Right ventricle myocardium inferior (tissue), 1 donor: ENCODE measurements at places on chromosomes 11 and 22. TPM values are rescaled to one million over a fixed set of nuclear protein-coding genes. Genes with fewer than 3 reads are reported as not detected.

- DNase-seq: no peak
Observed at GRCh38 chr22:23213581-23214334, 33.4 kb downstream of the BCR start.

SCGB1C1 gene
- total RNA-seq: not detected

DNA sequence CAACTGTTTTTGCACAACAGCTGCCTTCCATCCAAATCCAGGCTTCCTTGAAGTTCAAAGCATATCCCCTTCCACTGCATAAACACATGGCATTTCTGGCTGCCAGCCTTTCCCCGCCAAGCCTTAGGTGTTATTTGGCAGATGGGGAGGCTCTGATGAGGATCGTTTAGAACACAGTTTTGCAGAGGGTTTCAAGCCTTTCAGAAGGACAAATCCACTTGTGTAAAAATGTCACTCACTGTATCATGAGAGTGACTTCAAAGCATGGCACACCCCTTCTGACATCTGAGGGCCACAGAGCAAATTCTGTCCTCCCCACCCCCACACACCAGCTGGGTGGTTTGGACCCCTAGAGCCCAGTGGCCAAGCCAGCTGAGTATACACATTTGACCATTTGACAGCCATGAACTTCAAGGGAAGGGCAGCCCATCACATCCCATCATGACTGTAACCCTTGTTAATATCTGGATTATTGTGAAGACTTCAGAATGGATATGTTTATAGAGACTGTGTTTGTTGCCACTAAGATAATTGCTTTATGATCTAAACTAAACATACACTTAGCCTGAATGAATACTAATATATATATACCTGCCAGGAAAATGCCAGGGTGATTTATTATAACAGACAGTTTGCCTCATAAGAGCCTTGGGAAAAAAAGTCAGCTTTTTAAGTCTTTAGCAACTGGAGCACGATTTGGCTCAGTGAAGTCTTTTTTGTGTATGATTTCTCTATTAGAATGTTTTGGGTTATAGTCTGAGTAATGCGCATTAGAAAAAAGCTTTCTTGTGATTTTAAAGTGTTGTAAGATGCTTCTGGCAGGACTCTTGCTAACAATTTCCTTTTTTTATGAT lies 31.9 kb downstream of the FBLN1 start:
- DNase-seq: peak; percentile 4

GRCh38 chr11:2742611-2743426 lies 43.0 kb upstream of the KCNQ1OT1 start:
- DNase-seq: peak; percentile 60

DNA sequence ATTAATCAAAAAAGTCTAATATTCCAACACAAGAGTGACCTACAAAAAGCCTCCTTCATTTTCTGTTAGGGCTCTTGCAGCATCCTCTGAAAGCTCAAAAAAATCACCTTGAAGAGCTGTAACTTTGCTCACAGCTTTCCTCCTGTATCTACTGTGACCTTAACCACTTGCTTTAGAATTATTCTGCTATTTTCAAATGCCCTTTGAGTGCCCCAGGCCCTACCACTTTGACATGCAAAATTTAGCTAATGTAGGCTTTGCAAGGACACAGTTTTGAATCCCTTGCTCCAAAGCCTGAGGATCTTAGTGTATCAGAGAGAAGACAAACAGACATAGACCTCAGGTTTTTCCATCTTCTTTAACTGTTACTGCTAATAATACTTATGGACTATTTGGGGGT lies 253.1 kb downstream of the LRRC4C start:
- no peak for DNase-seq

HIKESHI gene
- 51.5 TPM for total RNA-seq

GRCh38 chr11:126824035-126824607 lies 176.4 kb downstream of the KIRREL3 start:
- no peak for DNase-seq

DNA sequence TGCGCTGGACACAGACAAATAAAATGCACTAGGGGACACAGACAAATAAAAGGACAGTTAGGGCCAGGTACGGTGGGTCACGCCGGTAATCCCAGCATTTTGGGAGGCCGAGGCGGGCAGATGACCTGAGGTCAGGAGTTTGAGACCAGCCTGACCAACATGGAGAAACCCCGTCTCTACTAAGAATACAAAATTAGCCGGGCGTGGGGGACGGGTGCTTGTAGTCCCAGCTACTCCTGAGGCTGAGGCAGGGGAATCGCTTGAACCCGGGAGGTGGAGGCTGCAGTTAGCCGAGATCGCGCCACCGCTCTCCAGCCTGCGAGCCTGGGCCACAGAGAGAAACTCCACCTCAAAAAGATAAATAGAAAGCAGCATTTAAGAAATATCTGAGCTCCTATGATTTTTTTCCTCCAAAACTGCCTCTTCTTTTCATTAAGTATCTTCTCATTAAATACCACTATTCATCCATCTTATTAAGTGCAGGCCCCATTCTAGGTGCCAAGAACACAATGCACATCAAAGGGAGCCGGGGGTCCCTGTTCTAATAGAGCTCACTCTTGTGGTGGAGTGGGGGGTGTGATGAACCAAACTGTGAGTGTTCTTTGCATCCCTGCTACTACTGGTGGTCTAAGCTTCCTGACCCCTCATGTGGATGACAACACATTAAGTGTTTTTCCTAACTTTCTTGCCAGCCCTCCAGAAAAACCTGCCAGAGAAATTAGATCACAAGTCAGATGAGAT lies 766 bp upstream of the ZNHIT2 start:
- DNase-seq: no peak

TSSK2 gene
- not detected for total RNA-seq

GRCh38 chr11:108112057-108112456 lies 9.3 kb upstream of the ACAT1 start:
- no peak for DNase-seq

DNA sequence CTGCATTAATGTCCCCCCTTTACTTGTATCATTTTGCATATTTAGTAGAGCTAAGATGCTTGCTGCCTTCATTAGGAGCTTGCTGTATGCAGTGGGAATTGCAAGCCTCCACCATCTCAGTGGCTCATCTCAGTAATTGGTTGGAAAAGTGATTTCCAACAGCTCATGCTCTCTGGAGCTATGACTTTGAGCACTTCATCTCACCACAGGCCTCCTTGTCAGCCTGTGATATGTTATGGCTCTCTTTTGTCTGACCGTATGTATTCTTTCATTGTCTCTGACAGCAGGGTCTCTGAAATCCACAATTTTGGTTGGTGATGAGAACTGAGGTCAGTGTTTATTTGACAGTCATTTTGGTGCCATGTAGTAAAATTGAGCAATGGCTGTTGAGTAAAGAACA lies 345.1 kb downstream of the FAT3 start:
- DNase-seq: no peak

RIBC2 gene
- total RNA-seq: 0.51 TPM

- DNase-seq: no peak
Observed at GRCh38 chr22:31247726-31248125, 35.6 kb downstream of the LIMK2 start.

CNTF gene
- 0.70 TPM for total RNA-seq

LRRC74B gene
- not detected for total RNA-seq

GRCh38 chr22:40592352-40593113 lies 44.0 kb downstream of the MRTFA start:
- no peak for DNase-seq

ELMOD1 gene
- 0.41 TPM for total RNA-seq

DNA sequence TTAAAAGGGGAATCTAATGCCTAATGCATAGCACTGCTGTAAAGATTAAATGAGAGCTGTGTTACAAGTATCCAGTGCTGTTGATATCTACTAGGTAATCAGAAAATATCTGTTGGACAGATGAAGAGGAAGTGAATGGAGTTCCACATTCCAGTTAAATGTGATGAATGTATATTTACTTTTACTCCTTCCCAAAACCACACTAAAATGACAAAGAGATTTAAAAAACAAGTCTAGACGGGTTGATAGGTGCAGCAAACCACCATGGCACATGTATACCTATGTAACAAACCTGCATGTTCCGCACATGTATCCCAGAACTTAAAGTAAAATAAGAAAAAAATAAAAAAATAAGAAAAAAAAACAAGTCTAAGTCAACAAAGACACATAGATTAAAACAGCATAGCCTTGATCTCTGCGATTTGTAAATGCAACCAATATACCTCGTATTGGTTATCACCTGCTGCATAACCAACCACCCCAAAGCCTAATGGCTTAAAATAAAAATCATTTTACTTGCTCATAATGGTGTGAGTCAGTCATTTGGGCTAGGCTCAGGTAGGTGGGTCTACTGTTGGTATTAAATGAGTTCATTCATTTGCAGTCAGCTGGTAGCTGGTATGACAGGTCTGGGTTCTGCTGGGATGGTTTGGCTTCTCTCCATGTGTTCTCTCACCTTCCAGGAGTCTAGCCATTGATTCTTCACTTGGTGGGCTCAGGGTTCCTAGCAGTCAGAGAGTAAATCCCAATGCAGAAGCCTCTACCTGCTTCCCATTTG lies 39.7 kb upstream of the SLC6A5 start:
- no peak for DNase-seq

SLC5A1 gene
- total RNA-seq: 213 TPM

DNA sequence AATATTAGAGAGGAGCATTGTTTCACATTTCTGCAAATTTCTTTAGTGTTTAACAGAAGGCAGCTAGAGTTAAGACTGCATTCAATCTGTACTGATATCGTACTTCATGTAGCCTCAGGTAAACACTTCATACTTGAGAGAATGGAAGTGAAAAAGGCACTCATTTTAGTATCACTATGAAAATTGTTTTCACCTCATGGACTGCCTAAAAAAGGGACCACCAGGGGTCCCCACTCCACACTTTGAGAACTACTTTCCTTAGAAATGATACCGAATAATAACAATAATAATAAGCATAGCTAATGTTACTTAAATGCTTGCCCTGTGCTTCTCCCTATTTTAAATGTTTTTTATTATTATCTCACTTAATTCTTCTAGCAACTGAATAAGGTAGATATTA lies 95.1 kb downstream of the BLID start:
- no peak for DNase-seq
